ENCODE measurements at places on chromosomes 2 and 18.

GRCh38 chr2:129318581-129319421 lies 660.7 kb upstream of the RAB6C start:
- no peak for DNase-seq

DNA sequence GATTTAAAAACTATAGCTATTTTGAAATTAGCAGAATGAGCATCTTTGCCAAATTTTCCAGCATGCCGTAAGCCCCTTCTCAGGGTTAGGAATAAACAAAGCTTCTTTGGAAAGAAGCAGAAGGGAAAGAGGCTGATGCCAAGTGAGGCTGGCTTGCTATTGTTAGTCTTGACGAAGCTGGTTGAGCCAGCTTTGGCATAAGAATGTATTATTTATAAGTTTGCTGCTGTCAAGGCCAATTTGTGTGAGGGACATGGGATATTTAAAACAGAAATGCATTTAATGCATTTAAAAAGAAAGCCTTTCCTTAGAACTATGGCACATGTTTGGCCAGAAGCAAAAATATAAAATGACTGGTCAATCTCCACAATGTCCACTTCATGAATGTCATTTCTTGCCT lies 52.5 kb upstream of the TTN start:
- no peak for DNase-seq

DNA sequence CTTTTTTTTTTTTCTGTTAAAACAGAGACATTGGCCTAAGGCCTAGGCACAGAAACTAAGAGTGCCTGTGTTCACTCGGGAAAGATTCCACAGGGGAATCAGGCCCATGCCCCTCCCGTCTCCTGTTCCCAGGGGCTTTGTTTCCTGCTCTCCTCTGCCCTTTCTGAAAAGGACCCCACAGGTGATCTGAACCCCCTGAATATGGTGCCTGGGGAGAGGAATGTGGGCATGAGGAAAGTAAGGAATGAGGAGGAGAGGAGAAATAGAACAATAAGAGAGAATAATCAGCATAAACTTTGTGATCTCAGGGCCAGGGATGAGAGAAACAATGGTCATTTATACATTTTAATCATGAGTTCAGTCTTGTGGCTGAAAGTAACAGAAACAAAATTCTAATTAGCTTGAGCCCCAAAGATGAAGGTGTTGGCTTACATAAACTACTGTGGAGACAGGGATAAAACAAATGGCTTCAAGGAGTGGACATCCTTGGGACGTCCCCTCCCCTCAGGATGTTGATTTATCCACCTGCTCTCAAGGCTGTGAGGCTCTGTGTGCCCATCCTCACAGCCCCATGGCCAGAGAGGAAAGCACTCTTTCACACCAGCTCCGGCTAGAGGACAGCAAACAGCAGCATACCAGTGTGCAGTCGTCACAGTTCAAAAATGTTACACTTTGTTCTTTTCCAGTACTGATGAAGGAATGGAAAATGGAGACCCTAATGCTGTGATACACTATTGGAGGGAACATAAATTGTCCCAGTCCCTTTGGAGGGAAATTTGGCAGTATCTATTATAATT lies 46.4 kb upstream of the MRPL33 start:
- no peak for DNase-seq

GRCh38 chr2:51218047-51218446 lies 186.1 kb upstream of the NRXN1 start:
- no peak for DNase-seq

DNA sequence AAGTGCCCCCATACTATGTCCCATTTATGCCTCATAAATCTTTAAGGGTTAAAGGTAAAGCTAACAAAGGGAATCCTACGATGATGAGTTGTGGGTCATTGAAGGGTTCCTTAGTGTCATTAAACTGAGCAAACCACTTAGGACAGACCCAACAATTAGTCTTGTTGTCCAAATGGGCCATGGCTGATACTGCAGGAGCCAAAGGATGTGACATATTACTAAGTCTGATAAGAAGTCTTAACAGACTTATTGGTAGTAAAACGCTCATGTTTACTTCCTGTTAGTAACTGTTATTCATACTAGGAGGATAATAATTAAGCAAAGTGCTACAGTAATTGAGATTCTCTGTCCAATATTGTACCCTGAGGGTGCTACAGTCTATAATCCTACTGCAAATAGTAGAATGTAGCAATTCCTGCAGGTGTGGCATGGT lies 96.8 kb downstream of the PTPN4 start:
- DNase-seq: no peak

- no peak for DNase-seq
Measured at GRCh38 chr2:232026910-232027309, 65.4 kb downstream of the DIS3L2 start.

GRCh38 chr2:217827430-217828201 lies 175.2 kb downstream of the TNS1 start:
- no peak for DNase-seq

GRCh38 chr2:88852753-88853402 lies 161.4 kb downstream of the RPIA start:
- DNase-seq: no peak

DNA sequence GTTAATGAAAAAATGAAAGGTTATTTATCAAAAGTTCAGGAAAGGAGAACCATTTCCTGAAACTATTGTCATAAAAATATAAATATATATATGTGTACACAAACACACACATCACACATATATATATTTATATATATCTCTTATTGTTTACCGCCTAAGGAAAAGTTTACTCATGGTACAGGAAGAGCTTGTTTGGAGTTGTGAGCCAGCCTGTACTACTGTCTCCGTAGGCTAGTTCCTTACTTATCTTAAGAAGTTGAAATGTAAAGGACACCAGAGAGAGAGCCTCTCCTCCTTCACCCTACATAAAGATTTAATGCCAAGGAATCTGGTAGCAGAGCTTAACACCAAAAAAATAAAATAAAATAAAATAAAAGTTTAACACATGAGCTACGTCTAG lies 19.6 kb downstream of the DSC1 start:
- no peak for DNase-seq

DNA sequence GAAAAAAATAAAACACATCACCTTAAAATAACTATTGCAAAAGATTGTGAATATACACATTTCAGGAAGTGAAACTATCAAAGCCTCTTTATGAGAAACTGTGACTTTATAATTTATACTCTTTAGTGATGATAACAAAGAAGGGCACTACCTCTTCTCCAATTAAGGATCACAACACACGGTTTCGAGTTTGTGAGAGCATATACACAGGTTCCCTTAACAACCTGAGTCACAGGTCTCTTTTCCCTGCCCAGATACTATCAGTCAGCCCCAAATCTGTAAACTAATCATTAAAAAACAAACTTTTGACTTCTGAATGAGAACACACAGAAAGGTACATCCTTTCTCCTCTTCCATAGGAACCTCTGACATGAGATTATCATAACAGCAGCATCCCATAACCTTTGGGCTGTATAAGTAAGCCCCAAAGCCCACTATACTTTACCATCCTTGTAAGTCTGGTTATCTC lies 44.9 kb downstream of the PTPN2 start:
- no peak for DNase-seq

- no peak for DNase-seq
Measured at GRCh38 chr2:240458900-240459391, 23.5 kb downstream of the GPC1 start.

- DNase-seq: no peak
Measured at GRCh38 chr2:159091381-159091780, 122.9 kb downstream of the TANC1 start.

GRCh38 chr2:193556766-193557470 lies 1362.2 kb upstream of the TMEFF2 start:
- no peak for DNase-seq

DNA sequence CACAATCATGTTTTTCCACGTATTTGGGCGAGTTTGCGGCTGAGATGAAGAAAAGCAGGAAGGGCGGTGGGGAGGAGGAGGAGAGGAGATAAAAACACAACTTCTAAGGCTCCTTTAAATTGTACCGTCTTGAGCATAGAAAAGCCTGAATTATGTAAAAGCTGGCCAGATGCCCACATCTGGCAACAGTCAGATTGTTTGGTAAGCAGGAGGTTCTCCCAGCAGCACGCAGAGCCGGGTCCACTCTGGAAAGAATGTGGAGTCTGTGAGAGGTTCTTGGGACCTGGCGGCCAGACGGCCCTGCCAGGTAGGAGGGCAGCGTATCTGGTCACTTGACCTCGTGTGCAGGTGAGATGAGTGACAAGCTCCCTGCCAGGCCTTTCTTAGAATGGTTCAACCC lies 215.3 kb upstream of the APCDD1 start:
- no peak for DNase-seq

DNA sequence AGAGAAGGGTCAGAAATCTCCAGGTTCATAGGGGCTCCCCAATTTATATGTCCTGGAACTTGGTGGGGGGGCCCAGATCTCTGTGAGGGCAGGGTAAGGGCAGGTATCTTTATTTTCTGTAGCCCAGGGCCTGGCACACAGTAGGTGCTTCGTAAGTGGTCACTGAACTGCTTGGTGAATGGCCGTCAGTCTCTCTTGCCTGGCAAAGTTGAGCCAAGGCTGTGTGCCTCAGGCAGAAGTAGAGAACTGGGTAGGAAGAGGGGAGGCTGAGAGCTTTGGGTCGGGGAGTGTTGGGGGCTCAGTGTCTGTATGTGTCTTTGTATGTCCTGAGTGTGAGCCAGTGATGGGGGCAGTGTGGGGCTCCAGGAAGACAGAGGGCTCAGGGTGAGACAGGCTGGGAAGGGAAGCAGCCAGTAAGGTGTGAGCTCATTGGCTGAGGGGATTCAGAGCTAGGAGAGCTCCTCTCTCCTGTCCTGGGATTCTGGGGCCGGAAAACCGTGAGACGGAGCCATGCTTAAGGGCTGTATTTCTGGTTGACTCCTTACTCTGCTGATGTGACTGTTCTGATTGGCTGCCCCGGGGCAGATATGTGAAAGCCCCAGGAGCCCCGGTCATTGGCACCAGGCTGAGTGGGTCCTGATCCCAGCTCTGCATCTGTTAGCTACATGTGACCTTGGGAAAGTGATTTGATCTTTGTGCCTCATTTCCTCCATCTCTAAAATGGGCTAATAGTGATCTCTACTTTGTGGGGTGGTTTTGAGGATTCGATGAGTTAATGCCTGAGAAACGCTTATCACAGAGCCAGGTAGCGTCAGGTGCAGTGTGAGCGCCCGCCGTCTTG lies 30.3 kb downstream of the STEAP3 start:
- no peak for DNase-seq

- DNase-seq: no peak
Measured at GRCh38 chr18:3683483-3683882, 233.5 kb downstream of the TGIF1 start.

GRCh38 chr2:43280994-43281393 lies 54.6 kb upstream of the ZFP36L2 start:
- no peak for DNase-seq

DNA sequence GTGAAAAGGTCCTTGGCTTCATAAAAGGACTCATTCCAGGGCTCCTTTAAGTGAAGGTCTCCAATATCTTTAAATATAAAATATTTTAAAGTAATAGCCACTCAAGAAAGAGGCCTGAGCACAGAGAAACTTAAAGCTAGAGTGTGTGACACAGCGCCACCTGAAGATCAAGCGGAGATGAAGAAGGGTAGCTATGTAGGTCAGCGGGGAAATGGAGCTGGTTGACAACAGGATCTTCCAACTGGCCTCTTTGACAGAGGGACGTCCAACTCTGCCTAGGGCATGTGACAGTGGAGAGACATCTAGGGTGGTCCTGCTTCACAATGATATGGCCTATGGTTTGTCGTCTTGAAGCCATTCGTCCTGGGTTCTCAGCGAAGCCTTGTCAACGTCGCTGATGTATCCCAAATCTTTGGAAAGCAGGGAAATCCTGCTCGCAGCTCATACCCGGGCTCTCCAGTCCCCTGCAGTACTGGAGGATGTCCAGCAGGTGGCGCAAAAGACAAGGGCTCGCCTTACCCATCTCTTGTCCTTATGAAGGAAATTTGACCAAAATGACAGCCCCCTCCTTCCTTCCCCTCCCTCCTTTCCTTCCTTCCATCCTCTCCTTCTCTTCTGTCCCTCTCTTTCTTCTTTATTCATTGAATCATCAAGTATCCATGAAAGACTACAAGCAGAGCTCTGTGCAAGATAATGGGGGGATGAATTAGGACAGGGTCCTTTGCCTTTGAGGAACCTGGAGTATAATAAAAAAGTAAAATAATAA lies 59.6 kb downstream of the LONRF2 start:
- DNase-seq: peak; percentile 27

DNA sequence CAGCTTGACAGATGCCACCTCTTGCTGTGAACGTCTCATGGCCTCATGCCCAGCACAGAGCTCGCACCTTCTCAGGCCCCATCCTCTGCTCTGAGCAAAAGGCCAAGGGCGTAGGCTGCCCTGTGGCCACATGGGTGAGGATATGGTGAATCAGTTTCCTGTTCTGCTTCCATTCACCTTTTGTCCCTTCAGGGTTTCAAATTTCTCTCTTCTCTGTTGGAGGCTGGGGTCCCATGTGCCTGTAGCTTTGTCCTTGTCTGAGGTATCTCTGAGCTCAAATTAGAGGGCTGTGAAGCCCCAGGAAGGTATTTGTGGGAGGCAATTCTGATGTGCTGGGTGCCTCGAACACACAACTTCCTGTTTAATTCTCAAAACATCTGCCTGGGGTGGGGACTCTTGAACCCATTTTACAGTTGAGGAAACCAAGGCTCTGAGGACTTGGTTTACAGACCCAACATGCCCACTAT lies 29.0 kb downstream of the ZAP70 start:
- no peak for DNase-seq

GRCh38 chr2:61125798-61126197 lies 36.2 kb upstream of the C2orf74 start:
- DNase-seq: no peak

DNA sequence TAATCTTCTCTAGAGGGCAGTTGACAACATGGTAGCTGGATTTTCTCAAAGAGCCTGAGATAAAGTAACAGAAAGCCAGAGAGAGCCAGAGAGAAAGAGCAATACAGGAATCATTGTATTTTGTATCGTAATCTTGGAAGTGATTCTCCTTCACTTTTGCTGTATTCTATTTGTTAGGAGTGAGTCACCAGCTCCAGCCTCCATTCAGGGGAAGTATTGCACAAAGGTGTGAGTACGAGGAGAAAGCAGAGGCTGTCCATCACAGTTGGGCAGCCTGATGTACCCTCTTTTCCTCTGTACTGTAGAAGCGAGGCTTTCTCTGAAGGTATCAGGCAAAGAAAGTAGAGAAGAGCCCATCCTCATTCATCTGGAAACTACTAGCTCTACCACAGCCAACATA lies 176.8 kb downstream of the KCNS3 start:
- DNase-seq: no peak

- DNase-seq: no peak
Measured at GRCh38 chr2:108169982-108170625, 69.7 kb upstream of the SULT1C3 start.

DNA sequence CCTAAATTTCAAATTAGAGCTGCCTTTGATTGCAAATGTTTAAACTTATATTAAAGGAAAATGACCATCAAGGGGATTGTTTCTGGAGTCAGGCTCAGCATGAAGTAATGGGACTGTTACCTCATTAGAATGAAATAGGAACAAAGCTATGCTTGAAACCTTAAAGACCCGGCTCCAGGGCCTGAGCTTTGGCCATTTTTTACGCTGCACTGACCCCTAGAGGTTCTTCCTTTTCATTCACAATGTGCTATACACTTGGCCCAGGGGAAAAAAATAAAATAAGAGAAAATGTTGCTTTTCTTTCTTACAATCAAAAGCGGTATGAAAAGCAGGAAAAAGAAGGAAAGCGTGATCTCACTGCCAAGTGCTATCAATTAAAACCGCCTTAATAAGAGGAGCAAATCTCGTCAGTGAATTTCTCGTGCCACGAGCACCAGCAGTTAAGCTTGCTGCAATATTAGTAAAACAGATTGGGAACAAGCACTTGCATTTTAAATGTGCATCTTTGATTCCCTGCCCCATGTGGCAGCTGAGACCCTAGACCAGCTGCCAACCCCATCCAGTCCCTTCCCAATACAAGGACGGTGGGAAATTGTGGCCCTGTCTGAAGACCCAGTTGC lies 96.6 kb downstream of the MBD2 start:
- no peak for DNase-seq

Measured in stimulated activated CD8-positive, alpha-beta memory T cell treated with anti-CD3 and anti-CD28 coated beads, Interleukin-7, amount 100 ng/mL, for 1 hour (primary cell).